AG20443 (cell line): ENCODE measurements at places on chromosomes 11 and 22.

- peak; percentile 52 for DNase-seq
These were observed 33.6 kb upstream of the MMP7 start for GRCh38 chr11:102564110-102564509.

GRCh38 chr11:35815556-35816315 lies 128.1 kb upstream of the LDLRAD3 start:
- DNase-seq = peak; percentile 69

GRCh38 chr11:57311109-57311936 lies 13.4 kb downstream of the TNKS1BP1 start:
- DNase-seq = peak; percentile 97

- peak; percentile 34 for DNase-seq
These were observed 48.4 kb downstream of the DBX1 start for GRCh38 chr11:20111871-20112270.

DNA sequence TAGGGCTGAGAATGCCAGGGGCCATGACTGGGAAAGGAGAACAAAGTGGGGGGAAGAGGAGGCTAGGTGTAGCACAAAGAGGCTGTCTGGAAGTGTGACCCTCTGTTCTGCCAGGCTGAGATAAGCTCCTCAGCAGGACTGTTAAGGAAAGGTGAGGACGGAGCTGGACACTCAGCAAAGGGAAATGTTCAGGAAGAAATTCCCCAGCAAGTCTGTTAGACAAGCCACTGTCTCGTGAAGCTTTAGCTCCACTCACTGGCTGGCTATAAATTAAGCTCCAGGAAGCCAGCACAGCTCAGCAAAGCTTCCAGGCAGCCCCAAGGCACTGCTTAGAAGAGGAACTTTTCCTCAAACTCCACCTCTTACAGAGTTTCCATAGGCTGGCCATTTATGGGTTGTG lies 181.2 kb upstream of the API5 start:
- DNase-seq = no peak

DNA sequence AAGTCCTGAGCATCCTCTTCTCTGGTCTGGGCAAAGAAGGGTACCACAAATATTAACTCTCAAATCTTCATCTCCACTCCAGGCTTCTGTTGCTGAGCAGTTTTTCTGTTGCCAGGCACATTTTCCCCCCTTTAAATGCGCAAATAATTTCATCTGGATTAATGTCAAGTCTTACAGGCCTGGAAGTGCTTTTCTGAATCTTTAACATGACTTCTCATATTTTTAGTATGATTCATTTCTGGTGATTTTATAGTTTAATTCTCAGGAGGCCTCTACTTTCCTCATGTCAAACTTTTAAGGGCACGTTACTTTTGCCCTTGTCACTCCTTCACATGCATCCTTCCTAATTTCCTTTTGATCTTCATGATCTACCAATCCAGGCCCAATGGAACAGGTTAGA lies 510.2 kb downstream of the METTL15 start:
- no peak for DNase-seq

- DNase-seq = no peak
These were observed 375.2 kb downstream of the BRD1 start for GRCh38 chr22:49452362-49452946.

DNA sequence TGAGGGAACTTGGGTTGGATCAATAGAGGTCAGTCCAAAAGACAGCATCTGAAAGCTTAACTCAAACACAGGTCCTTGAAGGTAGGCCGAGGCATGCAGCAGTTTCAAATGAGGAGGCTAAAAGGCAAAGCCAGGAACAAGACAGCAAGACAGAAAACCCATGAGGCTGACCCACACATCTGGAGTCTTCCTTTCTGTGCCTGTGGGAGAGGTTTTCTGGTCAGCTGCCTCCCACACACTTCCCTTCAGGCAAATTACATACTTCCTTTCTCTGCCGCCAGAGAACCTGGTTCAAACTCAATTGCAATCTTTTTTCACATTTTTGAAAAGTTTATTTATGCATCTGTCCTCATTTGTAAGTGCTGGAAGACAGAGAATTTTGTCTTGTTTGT lies 29.8 kb upstream of the CRTAM start:
- DNase-seq = peak; percentile 66

DNA sequence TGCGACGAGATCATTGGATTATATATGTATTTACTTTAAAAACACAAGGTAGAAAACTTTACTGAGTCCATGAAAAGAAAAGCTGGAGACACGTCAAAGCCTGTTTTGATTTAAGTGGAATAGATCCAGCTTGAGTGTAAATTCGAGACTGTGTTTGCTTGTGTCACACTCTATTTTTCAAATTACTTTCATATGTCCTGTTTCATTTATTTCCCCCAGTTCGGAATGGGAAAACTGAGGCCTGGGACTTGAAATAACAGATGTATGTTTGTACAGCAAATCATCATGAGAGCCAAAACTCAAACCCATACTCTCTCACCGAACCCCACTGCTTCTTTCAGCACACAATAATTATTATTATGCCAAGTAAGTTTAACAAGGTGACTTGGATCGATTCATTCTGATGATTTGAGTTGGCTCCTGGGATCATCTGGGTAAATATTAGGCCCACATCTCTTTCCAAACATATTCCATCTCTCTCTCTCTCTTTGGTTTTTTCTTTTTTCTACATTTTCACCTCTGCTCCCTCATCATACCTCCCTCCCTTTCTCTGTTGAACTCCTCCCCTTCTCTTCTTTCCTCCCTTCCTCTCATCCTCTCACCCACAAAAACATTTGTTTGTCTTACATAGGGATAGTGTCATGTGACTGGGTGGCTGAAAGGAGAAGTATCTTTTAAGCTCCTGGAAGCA lies 21.2 kb downstream of the FZD4 start:
- no peak for DNase-seq

GRCh38 chr11:45247433-45247832 lies 38.7 kb downstream of the SYT13 start:
- DNase-seq = no peak

DNA sequence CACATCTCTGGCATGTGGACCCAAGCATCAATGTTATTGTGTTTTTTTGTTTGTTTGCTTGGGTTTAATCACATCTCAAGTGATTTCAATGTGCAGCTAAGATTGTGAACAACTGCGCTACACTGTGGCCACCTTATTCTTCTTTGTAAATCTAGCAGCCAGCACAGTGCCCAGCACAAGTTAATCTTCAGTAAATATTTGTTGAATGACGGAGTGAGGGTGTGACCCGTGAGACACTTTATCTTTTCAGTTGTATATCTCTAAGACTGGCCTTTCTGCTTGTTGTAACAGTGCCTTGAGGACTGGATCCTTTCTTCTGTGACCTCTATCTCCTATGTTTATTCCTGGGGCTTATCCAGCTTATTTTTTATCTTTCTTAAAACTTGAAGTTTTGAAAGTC lies 21.4 kb upstream of the AMOTL1 start:
- DNase-seq = no peak

GRCh38 chr22:22976033-22976922 lies 88.7 kb downstream of the IGLL5 start:
- DNase-seq = no peak

DNA sequence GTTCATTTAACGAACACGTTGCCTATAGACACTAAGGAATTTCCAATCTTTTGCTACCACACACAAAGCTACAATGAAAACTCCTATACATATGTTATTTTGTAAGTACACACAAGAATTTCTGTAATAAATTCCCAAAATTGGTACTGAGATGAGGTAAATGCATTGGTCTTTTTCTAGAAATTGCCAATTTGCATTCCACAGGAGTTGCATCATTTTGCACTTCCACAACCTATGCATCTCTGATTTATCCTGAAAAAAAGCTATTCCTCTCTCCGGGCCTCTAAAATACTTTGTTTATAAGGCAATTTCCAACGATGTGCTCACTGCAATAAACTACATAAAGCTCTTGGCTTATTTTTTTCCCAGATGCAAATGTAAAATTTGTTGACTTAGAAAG lies 24.9 kb downstream of the IMMP1L start:
- DNase-seq = no peak

DNA sequence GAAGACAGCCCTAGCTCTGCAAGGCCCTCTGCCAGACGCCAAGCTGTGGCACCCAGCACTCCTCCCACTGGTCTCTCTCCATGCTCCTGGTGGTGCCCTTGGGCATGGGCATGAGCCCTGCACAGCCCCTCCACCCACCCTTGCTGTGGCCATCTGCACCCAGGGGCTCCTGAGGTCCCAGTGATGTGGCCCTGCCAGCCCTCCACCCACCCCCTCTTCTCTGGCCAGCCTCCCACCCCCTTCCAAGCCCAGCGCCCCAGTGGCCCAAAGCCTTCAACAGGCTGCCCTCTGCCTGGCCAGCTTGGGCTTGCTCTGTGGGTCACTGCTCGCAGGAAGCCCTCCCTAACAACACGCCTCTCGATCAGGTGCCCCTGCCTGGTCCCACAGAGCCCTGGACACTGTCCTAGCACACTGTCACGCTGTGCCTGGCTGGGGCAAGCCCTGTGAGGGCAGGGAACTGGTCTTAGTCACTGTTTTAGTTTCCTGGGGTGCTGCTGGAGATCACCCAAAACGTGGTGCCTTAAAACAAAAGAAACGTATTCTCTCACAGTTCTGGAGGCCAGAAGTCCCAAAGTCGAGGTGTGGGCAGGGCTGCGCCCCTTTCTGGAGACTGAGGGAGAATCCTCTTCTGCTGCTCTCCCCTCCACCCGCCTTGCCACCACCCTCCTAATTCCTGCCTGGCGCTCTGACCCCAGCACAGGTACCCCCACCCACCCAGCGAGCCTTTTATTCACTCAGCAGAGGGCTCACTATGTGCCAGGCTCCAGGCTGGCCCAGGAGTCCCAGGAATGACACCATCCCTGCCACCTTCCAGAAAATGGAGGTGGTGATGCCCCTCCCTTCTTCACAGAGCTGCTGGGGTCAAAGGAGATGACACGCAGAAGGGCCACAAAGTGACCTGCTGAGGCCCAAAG lies 14.7 kb downstream of the SULT4A1 start:
- DNase-seq = no peak

DNA sequence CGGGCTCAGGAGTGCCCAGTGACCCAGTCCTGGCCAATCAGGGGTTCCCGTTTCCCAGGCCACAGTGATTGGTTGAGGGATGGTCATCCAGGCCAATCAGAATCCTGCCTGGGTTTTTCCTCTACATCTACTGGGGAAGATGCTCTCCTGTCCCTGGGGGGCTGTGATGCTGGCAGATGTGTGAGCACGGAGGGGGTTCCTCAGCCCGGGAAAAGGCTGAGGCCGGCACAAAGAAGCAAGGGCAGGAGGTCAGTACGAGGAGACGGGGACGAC lies 171.2 kb downstream of the CTTN start:
- no peak for DNase-seq

- no peak for DNase-seq
These were observed 1.3 kb upstream of the OR56A3 start for GRCh38 chr11:5940748-5941147.
